ENCODE measurements at places on chromosomes 11 and 22.

- DNase-seq = no peak
Measured at GRCh38 chr22:22037229-22037628, 54.6 kb upstream of the TOP3B start.

DNA sequence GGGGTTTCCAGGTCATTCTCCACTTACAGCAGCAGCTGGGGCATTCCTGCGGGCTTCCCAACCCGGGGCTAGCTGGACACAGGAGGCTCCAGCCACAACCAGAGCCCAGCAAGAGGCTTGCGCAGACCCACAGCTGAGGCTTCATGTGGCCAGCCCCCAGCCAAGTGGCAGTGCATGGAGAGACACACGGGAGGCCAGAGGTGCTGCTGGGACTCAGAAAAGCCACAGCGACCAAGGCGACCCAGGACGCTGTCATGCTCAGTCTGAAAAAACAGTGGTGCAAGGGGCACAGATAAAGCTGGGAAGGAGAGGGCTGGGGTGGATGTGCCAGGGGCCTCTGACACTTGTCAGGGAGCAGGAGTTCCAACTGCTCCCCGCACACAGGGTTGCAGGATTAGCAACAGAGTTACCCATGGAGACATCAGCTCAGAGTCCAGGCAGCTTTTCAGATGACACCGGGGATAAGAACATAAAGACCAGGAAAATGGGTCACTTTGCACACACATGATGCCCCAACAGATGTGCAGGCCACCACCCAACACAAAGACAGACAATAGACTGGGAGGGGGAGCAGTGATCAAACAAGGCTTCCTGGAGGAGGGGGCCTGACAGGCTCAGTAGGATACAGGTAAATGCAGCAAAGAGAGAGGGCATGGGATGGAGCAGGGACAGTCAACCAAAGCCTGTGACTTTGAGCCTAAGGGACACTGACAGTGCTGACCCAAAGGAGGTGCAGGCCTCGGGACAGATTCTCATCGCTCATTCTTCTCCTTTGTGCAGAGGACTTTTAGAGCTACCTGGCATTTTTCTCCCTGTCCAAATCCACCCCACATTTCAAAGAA lies 6.9 kb upstream of the NEAT1 start:
- no peak for DNase-seq

DNA sequence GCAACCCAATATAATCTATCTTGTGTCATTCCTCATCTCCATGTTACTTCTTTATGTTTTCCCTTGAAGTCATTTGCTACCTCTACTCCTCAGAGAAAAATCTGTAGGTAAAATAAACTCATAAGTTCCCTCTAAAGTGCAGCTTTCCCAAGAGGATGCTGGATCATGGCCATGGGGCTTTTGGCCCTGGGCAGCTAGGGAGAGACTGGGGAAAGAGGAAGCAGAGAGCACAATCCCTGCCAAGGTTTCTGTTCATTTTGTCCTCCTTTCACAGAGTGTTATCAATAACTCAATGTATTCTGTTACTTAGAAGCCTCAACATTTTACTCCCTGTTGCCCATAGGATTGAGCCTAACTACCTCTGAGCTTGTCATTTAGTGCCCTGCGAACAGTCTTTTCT lies 9.0 kb downstream of the RNF121 start:
- no peak for DNase-seq

GRCh38 chr11:119266517-119267255 lies 50.2 kb downstream of the MCAM start:
- DNase-seq = no peak

DNA sequence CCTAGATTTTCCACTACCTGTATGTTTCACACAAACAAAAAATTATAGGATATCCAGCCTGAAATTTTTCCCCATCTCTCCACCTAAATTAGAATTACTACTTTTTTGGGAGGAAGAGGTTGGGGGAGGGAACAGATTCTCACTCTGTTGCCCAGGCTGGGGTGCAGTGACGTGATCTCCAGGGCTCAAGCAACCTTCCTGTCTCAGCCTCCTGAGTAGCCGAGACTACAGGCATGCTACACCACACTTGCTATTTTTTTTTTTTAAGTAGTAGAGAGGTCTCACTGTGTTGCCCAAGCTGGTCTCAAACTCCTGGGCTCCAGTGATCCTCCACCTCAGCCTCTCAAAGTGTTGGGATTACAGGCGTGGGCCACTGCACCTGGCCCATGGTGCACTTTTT lies 9.5 kb downstream of the JAML start:
- DNase-seq = no peak

DNA sequence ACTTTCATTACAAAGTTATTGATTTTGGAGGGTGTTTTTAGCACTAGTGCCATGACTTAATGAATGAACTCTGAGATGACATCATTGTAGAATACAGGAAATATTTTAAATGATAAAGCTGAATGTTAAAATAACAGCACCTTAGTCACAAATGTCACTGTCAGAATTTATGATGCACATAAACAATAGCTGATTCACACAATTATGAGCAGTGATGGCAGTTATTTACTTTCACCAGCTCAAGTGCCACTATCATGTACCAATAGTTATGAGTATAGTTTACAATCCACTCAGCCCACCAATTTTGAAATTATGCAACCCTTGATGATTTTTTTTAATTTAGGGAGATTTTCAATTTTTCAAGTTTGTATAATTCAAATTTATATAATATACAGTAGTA lies 23.0 kb downstream of the SERPING1 start:
- no peak for DNase-seq

DNA sequence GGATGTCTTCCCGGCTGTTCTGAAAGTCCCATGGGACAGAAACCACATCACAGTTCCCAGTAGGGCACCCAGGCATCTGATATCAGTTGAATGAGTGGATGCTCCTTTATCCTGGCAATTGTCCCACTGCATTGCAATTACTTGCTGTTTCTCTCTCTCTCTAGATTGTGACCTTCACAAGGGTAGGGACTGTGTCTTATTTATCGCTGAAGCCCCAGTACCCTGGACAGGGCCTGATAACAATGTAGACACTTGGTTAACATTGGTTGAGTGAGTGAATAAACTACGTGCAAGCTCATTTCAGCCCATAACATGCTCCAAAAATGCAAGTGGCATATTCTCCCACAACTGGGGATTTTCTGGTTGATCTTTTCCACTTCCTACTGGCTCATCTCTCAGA lies 193.7 kb upstream of the NARS2 start:
- DNase-seq = no peak

DNA sequence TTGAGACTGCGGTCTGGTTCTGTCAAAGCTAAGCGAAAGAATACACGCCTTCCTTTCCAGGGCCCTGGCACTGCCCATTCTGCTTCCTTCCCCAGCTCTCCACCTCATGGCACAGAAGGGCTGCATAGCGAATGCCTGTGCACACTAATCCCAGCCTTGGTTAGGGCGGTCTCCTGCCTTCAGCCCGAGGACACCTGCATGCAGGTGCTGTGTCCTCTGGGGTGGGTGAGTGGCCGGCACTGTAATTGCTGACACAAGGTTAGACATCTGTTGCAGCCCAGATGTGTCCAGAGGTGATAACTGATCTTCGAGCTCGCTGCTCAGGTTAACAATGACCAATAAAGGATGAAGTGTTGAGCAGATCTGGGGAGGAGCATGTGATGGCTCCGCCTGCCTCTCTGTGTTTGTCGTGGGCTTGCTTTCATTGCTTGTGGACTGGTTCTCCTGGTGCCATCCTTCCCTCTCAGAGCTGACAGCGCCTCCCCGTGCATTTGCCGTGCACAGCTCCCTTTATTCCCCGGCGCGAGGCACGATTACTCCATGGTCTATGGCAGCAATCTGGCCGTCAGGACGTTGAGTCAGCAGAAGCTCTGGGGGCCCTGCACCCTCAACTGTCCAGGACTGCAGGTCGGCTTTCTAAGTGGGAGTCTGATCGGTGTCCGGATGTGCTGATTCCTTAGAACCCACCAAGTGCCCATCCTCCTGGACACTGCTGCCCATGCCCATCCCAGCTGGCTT lies 1088.2 kb downstream of the BRD1 start:
- DNase-seq = no peak

- no peak for DNase-seq
Measured at GRCh38 chr11:256952-257737, 20.4 kb downstream of the PSMD13 start.

- DNase-seq = no peak
Measured at GRCh38 chr11:29006668-29007067, 898.5 kb downstream of the METTL15 start.

GRCh38 chr22:18909556-18909955 lies 3.4 kb downstream of the DGCR6 start:
- DNase-seq = no peak

DNA sequence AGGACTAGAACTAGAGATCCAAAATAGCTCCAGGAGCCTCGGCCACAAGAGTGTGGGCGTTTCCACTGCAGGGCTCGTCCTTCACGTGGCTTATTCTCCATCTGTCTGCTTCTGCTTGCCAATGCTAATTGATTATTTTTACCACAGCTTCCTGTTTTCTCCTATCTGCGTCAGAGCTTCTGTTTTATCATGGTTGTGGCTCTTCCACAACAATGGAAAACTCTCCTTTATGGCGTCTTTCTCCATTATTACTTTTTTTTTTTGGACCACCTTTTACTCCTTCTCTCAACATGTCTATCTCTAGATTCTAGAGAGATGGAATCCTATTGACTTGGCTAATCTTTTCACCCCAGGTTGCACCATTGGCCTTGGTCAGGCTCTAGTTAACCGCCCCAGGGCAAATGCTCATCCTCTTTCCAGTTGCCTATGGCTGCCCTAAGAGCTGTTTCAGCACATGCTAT lies 25.9 kb downstream of the CAT start:
- DNase-seq = no peak

DNA sequence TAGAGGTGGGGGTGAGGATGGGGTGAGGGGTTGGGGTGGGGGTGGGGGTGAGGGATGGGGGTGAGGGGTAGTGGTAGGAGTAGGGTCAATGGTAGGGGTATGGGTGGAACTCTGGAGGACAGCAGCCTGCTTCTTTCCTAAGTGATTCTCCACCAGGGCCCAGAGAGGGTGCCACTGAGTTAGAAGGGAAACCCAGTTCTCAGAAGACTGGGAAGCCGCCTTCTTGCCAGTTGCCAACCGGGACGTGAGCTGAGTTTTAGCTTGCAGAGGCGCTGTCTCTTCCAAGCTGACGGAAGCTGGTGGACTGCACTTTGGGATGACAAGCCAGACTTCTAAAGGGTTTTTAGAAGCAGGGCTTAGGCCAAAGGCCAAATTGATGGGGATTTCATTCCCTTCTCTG lies 104.4 kb downstream of the NAT10 start:
- no peak for DNase-seq

GRCh38 chr11:126333142-126333541 lies 22.3 kb upstream of the ST3GAL4 start:
- no peak for DNase-seq

DNA sequence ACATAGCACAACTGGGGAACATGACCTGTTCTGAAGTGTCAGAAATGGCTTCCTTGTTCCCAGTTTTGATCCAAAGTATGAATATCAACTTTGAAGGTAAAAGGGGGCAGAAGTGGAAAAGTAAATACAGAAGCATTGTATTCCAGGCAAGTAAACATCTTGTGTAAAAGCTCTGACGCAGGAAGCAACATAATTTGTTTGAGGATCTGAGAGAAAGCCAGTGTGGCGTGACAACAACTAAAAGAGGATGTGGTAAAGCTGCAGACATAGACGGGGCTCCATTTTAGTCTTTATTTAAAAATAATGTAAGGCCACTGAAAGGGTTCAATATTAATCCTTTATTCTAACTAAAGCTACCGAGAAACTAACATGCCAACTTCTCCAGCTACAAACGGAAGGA lies 310.2 kb downstream of the DLG2 start:
- DNase-seq = no peak

GRCh38 chr11:109138196-109138595 lies 283.8 kb upstream of the C11orf87 start:
- no peak for DNase-seq

DNA sequence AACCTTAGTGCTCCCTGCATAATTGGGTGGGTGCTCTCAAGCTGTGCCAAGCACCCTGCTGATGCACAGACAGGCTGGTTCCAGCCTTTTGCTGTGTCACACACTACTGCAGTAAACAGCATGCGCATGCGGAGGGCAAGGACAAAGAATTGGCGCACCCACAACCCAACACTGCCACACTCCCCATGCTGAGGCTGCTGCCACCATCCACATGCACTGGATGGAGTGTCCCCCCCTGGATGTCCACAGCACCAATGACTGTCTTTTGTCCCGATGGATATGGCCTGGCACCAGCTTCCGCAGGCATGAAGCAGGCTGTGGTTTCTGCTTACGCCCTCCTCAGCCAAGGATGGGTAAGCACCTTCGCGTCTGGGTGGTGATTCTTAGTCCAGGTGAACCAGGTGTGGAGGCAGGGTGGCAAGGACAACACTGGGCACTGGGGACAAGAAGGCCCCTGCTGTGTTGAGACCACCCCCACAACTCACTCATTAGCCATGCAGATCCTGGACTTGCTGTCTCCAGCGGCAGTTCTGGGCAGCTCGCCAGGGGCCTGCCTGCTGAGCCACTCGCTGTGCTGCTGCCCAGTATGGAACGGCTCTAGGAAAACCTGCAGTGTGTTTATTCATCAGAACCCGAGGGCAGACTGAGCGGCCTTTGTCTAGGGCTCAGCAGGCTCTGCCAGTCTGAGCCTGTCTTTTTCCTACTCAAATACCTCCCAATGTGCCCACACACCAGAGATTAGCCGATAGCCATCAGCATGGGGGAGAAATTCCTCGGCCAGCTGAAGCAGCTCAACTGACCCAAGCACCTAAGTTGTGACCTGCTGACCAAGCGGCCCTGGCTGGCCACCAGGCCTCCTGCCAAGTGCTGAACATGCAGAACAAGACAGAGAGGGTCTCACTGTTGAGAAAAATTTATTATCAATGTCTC lies 8.2 kb upstream of the NAP1L4 start:
- no peak for DNase-seq

GRCh38 chr11:82865841-82866240 lies 34.4 kb downstream of the PRCP start:
- no peak for DNase-seq

DNA sequence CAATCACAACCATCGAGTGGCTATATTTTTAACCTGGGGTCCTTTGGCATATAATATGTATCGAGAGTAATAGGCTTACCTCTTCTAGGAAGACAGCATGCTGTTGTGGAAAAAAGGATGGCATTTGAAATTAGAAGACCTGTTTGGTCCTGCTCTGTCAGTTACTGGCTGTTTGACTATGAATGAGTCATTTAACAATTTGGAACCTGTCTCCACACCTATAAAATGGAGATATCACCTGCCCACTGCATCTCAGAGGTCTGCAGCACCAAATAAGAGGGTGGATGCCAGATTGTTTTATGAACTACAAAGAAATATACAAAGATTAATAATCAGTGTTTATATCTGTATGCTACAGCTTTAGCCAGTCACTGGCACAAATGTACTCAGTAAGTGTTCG lies 60.8 kb downstream of the SLC25A17 start:
- no peak for DNase-seq
